Cerebellar cortex (tissue), 1 donor: ENCODE measurements at places on chromosomes 1 and 21.

- DNase-seq, result peak; percentile 11
Observed at GRCh38 chr1:211474451-211474850, 17.5 kb downstream of the RD3 start.

- peak; percentile 38 for DNase-seq
Observed at GRCh38 chr21:40902299-40902698, 55.3 kb upstream of the DSCAM start.

DNA sequence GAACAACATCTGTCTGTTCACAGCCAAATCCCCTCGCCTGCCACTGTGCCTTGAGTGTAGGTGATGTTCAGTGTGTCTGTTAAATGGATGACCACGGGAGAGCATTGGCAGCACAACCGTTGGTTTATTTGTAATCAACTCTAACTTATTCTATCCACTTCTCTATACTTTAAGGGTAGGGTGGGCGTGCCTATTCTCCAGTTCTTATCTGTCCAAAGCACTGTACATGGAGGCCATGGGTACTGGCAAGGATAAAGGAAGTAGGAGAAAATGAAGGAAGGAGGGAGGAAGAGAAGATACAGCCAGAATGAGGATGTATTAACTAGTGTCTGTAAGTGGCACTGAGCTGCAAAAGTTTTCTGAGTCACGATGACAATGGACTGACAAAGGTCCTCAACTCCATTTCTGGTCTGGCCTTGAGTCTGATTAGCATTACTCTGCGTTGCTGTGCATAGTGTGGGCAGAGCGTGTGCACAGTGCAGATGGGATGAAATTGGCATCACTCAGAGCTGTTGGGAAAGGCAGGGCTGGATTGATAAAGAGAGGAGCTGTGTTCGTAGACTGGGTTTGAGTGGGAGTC lies 7.1 kb downstream of the RHOU start:
- DNase-seq, result no peak

DNA sequence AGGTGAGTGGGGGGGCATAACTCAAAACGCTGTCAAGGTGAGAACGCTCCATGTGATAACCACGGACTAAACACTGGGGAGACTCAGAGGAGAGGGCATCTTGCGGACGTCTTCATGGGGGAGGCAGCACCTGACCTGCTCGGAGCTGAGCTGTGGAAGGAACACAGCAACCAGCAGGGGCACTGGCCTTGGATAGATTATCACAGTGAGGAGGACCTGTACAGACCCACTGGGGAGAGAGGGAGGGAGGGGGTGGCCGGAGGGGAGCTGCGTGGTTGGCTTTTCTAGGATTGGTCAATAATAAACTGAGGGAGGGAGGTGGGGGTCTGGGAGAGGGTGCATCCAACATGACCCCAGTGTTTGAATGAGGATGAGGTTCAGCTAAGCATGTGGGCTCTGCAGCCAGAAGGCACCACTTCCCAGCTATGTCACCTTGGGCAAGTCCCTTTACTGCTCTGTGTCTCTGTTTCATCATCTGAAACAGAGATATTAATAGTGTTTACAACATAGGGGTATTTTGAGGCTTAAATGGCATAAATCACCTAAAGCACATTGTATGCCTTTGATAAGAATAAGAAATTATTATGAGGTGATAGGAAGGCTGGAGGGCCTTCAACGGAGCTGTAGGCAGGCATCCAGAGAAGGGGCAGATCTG lies 123.3 kb downstream of the GRIK3 start:
- DNase-seq, result no peak

- DNase-seq, result no peak
Observed at GRCh38 chr1:33488624-33489023, 16.2 kb downstream of the ZSCAN20 start.

DNA sequence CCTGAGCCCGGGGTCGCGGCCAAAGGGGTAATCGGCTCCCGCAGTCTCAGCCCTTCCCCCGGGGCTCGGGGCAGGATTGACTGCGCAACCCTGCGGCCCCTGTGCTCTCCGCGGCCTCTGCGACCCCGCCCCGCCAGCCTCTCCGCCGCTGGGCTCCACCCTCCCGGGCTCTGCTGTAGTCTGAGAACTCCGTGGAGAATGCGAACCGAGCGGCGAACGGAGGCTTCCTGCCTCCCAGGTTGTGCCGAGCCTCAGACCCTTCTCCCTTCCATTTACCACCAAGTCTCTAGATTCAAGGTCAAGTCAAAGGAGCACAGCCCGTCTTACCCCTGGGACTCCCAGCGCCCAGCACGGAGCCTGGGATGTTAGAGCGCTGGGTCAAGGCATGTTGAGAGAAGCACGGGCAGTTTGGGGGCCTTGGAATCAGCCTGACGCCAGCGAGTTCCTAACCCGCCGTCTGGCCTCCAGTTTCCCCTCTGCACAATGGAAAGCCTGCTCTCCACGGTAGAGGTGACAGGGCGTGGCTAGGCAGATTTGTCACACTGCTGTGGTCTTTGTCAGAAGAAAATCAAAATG lies 3.0 kb downstream of the ATP2B4 start:
- peak; percentile 35 for DNase-seq
